ENCODE measurements at places on chromosomes 2 and 18.

GRCh38 chr2:181456660-181457120 lies 496 bp upstream of the ITGA4 start:
- no peak for DNase-seq

- no peak for DNase-seq
Observed at GRCh38 chr2:105788670-105789290, 44.1 kb downstream of the NCK2 start.

DNA sequence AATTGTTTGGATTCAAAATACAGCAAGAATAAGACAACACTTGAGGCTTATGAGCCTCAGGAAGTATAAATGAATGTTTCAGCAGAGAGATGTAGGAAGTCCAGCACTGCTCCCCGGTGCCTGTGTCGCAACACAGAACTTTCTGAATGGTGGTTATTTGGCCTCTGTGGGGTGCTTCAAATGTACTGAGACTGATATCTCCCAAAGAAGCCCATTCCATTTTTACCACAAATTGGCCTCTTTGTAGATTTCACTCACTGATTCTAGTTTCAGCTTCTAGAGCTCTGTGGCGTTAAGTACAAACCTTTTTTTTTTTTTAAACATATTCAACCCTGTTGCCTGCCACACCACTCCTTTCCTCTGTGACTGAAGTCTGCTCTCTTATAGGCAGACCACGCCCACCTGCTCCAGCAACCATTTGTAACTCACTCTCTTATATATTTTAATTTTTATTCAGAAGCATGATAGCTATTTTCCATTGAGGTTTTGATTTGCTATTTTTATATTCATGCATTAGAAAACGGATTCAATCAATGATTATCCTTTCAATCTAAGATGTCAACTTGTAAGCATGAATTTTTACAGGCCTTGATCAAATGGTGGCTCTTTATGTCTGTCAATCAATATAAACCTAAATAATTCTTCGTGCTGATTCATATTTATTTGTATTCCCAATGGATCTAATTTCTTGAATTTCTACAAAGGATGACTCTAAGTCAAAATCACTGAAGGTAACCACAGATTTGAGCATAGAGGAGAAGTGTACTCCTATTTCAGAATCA lies 277.1 kb upstream of the CCDC68 start:
- DNase-seq: no peak

GRCh38 chr2:157866202-157866601 lies 9.9 kb downstream of the ACVR1 start:
- no peak for DNase-seq

DNA sequence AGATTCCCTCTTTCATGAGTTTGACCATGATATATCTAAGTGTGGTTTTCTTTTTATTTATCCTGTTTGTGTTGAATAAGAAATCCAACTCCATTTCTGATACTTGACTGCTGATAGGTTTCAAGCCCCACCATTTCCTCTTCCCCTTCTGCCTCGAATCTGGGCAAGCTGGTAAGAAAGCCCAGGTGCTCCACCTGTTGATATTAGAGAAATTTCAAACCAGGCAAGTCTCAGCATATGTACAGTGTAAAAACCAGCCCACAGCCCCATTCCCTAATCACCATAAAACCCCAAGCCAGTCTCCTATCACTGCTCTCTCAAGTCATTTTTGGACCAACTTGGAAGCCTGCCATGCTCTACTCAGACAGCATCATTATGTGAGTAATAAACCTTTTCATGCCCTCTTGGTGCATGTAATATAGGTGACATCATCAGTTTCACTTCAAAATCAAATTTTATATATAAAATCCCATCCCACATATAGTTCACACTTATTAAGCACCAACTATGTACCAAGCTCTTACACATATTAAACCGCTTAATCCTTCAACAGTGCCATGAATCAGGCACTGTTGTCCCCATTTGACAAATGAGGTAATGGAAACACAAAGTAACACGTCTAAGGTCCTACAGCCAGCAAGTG lies 46.6 kb downstream of the SMAD2 start:
- DNase-seq: no peak

GRCh38 chr18:73793386-73793785 lies 354.2 kb downstream of the FBXO15 start:
- DNase-seq: no peak

GRCh38 chr2:174343343-174343622 lies 8.5 kb downstream of the SP9 start:
- DNase-seq: no peak

GRCh38 chr2:124822516-124822915 lies 797.4 kb downstream of the CNTNAP5 start:
- no peak for DNase-seq

DNA sequence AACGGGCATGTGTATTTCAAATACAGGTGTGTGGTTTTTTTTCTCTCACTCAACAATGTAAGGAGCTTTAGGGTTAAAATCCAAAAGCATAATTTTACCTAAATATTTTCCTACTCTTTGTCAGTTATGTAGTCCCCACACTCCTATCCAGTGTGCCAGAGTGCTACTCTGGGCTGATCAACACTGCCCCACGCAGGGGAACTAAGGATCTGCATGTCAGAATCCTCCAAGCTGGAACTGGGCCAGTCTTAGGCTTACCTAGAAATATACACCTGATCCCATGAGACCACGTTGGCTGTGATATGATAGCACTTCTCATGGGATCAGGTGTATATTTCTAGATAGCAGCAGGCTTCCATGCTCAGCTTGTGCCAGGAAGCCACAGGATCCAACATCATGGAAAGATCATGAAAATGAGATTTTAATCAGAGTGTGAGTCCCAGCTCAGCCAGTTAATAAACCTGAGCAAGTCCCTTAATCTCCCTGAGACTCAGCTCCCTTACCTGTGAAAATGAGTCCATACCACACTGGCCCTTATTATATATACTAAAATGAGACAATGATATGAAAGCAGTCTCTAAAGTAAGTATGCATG lies 29.7 kb downstream of the CCDC141 start:
- no peak for DNase-seq

- no peak for DNase-seq
Observed at GRCh38 chr2:240140920-240141319, 462 bp upstream of the OTOS start.

DNA sequence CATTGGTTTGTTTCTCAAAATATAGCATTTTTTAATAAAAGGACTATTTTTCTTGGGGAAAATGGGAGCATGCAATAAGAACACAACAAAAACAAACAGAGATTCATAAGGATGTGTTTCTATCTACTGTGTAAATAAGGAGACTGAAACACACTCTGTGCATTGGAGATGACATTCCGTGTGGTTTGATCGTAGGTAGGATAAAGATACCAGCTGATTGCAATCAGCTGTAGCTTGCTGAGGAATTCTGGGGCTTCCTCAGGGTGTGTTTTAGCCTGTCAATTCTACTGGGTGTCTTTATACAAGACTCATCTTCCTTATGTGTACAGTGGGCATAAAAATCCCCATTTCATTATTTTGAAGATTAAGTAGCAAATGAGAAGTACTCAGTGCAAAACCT lies 591.6 kb downstream of the DSC3 start:
- DNase-seq: no peak

DNA sequence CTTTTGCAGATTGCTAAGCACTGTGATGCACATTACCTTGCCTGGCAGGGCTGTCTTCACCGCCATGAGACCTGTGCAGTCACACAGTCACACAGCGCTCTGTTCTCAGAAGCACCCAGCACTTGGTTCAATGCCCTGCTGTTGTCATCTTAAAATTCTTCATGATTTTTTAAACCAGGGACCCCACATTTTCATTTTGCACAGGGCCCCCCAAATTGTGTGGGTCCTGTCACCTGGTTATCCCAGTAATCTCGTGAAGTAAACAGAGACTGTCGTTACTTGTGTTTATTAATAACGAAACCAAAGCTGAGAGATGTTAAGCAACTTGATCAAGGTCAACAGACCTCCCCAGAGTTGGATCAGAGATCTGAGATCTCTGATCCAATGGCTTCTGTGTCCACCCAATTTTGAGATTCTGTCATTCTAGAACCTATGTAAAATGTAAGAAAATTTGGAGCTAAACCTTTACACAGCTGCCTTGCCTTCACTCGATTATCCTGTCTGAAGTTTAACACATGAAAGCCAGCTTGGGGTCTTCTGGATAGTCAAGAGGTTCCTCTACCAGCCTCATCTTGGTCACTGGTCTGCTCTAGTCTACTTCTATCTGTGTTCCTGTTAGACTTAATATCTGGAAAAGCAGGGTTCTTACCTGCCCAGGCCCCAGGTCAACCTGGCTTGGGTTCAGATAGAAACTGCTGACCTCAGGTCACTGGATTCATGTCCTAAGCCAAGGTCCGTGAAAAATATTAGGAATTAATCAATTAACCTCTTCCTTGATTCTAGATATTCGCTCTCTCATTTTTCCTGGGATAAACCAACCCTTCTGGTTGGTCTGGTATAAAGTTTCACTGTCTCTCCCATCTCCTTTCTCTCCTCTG lies 13.7 kb upstream of the TTC39C start:
- no peak for DNase-seq

- no peak for DNase-seq
Observed at GRCh38 chr2:133265432-133265949, 302.8 kb downstream of the NCKAP5 start.

DNA sequence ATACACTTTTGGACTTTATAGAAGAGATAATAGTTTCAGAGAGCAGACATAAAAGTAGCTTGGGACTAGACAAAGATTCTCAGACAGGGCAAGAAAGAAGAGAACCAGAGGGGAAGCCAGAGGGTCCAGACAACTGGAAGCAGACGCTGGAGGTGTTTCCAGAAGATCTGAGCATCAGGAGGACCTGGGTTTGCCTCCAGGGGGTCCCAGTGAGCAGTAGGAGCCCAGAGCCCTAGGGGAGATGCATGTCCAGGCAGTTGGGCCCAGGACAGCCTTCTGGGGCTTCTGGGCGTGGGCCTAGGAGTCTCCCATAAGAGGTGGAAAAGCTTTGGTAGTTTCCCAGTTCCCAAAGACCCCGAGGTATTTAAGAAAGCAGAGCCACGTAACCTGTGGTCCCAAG lies 251.2 kb upstream of the ID2 start:
- DNase-seq: no peak

- DNase-seq: no peak
Observed at GRCh38 chr2:97664636-97664970, 759 bp upstream of the ACTR1B start.

DNA sequence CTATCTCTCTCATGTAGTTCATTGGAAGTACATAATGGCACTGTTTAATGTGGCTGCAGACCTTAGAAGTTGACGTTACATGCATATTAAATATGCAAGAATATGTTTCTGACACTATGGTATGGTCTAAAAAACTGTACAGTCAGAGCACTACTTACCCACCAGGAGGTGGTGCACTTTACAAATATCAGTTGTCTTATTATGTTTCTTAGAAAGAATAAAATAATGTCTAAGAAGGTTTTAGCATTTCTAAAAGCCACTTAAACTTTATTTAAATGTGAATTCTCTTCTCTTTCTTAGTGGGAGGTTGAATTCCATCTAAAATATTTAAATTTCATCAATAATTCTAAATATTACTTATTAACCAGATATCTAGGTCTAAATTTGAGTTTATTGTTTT lies 4.3 kb downstream of the TMEFF2 start:
- no peak for DNase-seq

GRCh38 chr2:78281164-78281563 lies 744.3 kb upstream of the REG3G start:
- no peak for DNase-seq

- DNase-seq: no peak
Observed at GRCh38 chr18:55753643-55754263, 165.8 kb upstream of the TCF4 start.

- no peak for DNase-seq
Observed at GRCh38 chr2:181021199-181021789, 40.9 kb downstream of the UBE2E3 start.

- DNase-seq: no peak
Observed at GRCh38 chr2:198900141-198900540, 557.6 kb downstream of the SATB2 start.

DNA sequence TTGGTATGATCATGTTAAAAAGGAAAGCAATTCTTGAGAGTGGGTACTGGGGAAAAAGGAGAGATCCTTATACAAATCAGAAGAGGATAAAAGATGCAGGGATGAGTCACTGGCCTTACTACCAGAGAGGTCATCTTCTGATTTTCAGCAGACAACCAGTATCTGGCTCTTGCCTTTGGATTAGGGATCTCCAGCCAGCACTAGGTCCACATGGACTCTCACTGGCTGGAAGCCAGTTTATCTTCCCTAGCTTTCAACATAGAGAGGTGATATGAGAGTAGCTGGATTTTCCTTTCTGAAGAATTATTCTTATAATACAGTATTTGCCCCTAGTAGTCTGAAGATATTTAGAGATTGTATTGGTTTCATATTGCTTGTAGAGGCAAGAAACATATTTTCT lies 30.2 kb downstream of the CERKL start:
- no peak for DNase-seq

DNA sequence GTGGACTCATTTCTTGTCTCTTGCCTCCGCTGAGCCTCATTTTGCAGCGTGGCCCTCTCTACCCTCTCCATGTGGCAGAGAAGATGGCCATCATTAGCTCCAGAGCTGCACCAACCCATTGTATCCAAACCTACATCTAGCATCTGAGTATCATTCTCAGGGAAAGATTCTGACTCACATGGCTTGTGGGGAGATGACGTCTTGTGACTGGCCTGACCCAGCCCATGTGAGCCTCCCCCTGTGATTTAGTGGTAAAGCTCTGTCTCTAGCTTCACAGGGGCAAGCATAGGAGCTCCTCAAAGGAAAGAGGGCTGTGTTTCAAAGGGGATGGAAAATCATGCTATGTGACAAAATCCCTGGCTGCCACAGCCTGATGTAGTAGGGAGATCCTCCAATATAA lies 87.4 kb upstream of the RBMS1 start:
- no peak for DNase-seq

GRCh38 chr18:7415081-7415894 lies 151.8 kb upstream of the PTPRM start:
- DNase-seq: no peak

DNA sequence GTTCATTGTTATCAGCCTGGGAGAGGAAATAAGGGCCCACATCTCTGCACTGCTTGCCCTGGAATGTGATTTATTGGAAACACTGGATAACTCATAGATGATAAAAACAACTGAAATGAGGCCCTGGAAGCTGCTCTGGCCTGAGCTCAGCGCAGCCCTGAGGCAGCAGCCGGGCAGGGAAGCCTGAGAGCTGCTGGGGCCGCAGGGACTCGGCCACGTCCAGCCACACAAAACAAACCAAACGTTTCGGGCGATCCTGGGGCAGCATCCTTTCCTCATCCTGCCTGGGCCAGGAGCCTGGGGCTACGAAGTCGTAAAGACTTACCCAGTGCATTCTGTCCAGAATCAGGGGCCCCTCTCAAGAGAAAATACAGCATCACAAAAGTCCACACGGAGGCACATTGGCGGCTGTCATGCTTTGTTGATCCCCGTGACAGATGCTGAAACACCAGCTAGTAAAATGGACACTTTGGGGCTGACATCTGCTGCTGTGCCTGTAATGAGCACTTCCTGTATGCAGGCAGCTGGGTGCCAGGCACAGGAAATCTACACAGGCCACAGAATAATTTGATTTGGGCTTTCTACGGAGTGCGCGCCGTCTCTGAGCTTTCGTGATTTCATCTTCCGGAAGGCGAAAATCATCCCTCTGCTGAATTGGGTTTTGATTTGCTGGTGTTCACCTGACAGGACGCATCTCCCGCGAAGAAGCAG lies 250.6 kb downstream of the EIPR1 start:
- no peak for DNase-seq

Data from omental fat pad (tissue), 4 donors.